Testis (tissue), 5 donors: ENCODE measurements at places on chromosomes 6 and 20. TPM values are rescaled to one million over a fixed set of nuclear protein-coding genes. Genes with fewer than 3 reads are reported as not detected.

DNA sequence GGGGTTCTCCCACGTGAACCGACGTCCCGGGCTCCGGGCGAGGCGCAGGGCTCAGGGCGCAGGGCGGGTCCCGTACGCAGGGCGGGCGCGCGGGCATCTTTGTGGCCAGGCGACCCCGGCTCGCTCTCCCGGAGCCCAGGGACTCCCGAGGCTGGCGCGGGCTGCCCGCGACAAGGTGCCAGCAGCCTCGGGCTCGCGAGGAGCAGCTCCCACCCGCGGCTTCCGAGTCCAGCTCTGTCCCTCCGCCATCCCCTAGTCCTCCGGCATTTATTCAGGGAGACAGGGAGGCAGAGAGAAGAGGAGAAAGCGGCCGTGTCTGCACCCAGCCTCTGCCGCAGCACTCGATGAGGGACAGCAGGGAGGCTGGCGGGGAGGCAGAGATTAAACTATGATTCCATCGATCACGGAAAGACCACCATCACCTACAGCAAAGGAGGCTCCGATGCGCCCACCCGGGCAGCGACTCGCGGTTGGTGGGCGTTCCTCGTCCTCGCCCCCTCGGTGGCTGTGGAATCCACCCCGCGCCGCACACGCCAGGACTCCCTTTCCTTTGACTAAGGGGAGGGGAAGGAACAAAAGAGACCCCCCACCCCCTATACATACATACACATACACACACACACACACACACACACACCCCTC lies 1.1 kb downstream of the RGS17 start:
- DNase-seq, result no peak
- H3K27me3 ChIP-seq, result no peaks in the 10 kb centered on the region
- no peak overlapping the region for H3K27ac ChIP-seq
- H3K36me3 ChIP-seq, result no peaks in the 10 kb centered on the region
- peaks cover 6% of the 10 kb centered on the region for H3K4me1 ChIP-seq
- H3K4me3 ChIP-seq, result peak overlapping the region; percentile 69

DNA sequence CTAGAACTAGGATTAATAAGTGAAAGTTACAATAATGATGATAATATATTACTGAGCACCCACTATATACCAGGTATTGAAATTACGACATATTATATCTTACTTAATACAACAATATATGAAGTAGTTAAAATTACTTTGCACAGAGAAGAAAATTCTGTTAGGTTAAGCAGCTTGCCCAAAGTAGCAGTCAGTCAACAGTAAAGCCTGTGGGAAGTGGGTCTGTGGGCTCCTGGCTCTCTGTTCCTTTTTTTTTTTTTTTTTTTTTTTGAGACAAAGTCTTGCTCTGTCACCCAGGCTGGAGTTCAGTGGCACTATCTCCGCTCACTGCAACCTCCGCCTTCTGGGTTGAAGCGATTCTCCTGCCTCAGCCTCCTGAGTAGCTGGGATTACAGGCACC lies 4.8 kb upstream of the GTF2H4 start:
- H3K4me3 ChIP-seq, result no peak overlapping the region
- H3K36me3 ChIP-seq, result no peaks in the 10 kb centered on the region
- H3K4me1 ChIP-seq, result no peaks in the 10 kb centered on the region
- no peak overlapping the region for H3K27ac ChIP-seq
- DNase-seq, result no peak
- no peaks in the 10 kb centered on the region for H3K27me3 ChIP-seq

DNA sequence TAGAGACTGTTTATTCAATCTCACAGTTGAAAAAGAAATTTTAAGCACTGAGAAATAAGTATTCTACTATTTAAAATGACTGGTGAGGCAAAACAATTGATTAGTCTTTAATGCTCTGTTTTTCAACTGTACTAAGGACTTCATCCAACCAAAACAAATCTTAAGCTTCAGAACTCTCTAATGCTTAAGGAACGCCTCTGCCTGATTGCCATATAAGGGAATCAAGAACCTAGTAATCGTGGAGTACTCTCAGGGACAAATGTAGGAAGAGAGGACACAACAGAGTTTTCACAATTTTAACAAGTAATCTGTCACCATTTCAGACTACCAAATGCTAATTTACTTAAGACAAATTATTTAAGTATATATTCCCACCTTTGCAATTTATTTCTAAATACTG lies 16.1 kb downstream of the FBXO30 start:
- no peak for DNase-seq
- H3K27me3 ChIP-seq, result no peaks in the 10 kb centered on the region
- H3K36me3 ChIP-seq, result no peaks in the 10 kb centered on the region
- no peaks in the 10 kb centered on the region for H3K4me1 ChIP-seq
- no peak overlapping the region for H3K4me3 ChIP-seq

- no peaks in the 10 kb centered on the region for H3K4me1 ChIP-seq
- H3K4me3 ChIP-seq, result no peak overlapping the region
- no peaks in the 10 kb centered on the region for H3K36me3 ChIP-seq
- DNase-seq, result no peak
Observed at GRCh38 chr6:151773382-151773781, 34.1 kb upstream of the ESR1 start.

GRCh38 chr20:57223648-57224489 lies 42.6 kb downstream of the BMP7 start:
- peak; percentile 30 for DNase-seq
- H3K27ac ChIP-seq, result no peak overlapping the region
- no peaks in the 10 kb centered on the region for H3K27me3 ChIP-seq

DNA sequence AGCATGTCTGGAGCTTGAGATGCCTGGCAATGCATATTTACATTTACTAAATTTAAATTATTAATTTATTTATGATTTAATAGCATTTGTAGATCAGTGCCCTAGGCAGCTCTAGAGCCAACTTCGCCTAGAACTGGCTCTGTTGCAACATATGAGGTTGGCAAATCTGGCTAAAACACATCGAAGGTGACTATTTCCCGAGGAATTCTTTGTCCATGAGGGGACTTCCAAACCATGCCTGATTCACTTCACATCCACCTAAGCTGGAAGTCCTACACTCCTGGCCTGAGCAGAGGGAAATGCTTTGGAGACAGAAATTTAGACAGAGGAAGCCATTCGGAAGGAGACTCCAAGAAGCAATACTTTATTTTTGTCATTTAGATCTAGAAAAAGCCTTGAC lies 211.0 kb upstream of the ARG1 start:
- DNase-seq, result no peak
- H3K36me3 ChIP-seq, result no peaks in the 10 kb centered on the region
- H3K4me1 ChIP-seq, result no peaks in the 10 kb centered on the region
- no peaks in the 10 kb centered on the region for H3K27me3 ChIP-seq

DNA sequence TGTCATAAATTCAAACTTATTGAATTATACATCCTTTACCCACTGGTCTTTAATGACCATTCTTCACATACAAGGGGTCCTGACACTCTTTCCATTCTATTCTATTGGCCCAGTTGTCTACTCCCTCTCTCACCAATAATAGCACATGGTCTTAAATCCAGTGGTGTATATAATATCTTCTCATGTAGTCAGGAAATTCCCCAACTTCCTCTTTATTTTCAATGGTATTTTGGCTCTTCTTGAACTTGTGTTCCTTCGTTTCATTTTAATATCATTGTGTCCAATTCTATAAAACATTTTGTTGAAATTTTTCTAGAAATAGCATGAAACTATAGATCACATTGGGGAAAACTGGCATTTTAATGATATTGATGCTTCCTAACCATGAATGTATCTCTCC lies 36.8 kb downstream of the PSMB9 start:
- peaks cover 20% of the 10 kb centered on the region for H3K4me1 ChIP-seq
- H3K4me3 ChIP-seq, result no peak overlapping the region

GRCh38 chr6:1765160-1765903 lies 155.6 kb downstream of the FOXC1 start:
- H3K27me3 ChIP-seq, result no peaks in the 10 kb centered on the region
- no peaks in the 10 kb centered on the region for H3K4me1 ChIP-seq
- no peak overlapping the region for H3K27ac ChIP-seq

DNA sequence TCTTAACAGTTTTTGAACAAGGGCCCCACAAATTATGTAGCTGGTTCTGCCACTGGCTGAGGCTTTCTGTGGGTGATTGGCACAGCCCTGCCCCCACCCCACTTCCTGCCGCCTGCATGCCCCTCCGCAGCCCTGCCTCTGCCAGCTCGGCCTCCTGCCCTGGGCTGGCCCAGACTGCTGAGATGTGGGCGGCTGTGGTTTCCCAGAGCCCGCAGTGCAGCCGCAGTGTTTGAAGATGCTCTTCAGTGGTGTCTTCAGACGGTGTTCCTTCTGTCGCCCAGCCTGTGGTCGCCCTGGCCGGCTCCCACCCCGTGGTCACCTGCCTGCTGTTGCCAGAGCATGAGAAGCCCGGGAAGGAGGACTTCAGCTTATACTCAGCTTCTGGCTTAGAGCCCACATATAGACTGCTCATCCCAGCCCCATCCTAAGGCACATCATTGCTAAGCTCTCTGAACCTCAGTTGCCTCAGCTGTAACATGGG lies 154.3 kb downstream of the VEGFA start:
- no peak overlapping the region for H3K4me3 ChIP-seq
- no peaks in the 10 kb centered on the region for H3K36me3 ChIP-seq
- H3K27ac ChIP-seq, result no peak overlapping the region

DNA sequence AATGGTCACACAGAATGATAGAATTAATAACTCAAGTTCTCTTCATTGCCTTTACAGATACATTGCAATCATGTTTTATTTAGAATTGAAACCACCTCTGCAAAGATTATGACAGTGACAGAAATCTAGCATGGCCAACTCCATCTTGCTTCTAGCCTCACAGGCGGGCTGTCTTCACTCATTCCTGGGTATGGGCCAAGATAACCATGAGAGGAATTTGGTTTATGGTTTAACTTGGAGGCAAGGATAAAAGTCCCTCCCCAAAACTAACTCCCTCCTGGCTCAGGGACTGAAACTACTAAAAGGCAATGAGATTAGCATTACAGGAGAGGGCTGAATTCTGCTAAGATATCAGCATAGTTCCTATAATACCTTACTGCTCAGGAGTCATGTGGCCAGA lies 95.2 kb upstream of the CST7 start:
- no peak overlapping the region for H3K27ac ChIP-seq
- no peaks in the 10 kb centered on the region for H3K4me1 ChIP-seq
- H3K4me3 ChIP-seq, result no peak overlapping the region
- DNase-seq, result no peak
- no peaks in the 10 kb centered on the region for H3K27me3 ChIP-seq

Gene HAO1
- 0.16 TPM for total RNA-seq

- H3K36me3 ChIP-seq, result no peaks in the 10 kb centered on the region
- no peaks in the 10 kb centered on the region for H3K27me3 ChIP-seq
- no peak overlapping the region for H3K27ac ChIP-seq
- peak; percentile 58 for DNase-seq
- peaks cover 6% of the 10 kb centered on the region for H3K4me1 ChIP-seq
Observed at GRCh38 chr6:4281341-4282293, 146.2 kb upstream of the ECI2 start.
